ENCODE measurements at places on chromosomes 2 and 18.

GRCh38 chr2:122758967-122759366, 1003.5 kb downstream of the TSN start:
- DNase-seq: no peak

- no peak for DNase-seq
Measured at GRCh38 chr18:77062518-77063003, 70.0 kb downstream of the MBP start.

DNA sequence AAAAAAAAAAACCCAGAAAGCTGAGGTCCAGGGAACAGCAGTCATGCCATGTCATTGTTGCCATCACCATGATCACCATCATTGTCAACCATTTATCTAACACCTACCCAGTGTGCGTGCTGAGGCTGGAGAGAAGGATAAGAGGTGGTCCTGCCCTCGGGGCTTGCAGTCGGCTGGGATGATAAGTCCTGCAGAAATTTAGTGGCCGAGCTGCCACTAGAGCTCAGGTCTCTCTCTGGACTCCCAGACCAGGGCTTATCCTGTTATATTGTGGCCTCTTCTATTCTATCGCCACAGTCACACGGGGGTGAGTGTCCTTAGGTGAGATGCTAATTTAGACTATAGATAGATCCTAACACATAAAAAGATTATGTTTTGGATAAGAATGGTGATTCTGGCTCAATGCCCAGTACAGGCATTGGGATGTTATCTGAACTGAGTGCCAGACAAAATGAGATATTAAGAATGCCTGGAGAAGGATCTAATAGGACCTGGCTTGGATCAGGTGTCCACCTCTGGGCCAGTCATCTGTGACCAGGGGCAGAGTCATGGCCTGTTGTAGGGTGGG, 43.2 kb upstream of the YWHAQ start:
- no peak for DNase-seq

- DNase-seq: no peak
Measured at GRCh38 chr2:214019229-214019972, 391.5 kb upstream of the VWC2L start.

GRCh38 chr2:205915130-205915524, 170.8 kb downstream of the INO80D start:
- no peak for DNase-seq

DNA sequence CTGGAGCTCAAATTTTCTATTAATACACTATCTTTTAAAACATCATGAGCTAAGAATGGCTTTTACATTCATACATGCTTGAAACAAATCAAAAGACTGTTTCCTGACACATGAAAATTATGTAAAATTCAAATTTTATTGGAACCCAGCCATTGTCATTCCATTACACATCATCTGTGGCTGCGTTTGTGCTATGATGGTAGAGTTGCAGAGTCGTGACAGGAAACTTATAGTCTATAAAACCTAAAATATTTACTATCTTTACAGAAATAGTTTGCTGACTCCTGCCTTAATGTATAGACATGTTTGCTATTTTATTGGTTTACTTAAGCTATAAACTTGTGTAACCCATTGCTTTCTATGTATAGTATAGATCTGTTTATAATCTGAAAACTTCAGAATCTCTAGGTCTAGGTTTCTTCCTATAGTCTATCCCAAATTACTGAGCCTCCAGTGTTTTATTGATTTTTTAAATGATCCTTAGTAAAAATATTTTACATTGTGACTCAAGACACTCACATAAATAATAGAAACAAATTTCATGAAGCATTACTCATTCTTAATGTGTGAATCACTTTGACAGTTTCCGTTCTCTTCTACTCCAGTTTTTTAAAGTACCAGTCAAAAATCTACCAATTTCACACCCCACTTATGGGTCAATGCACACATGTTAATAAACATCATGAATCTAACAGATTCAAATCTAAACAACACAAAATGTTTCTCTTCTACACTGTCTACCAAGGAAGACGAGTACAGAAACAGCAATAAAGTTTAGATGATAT, 26.4 kb upstream of the MRPL19 start:
- DNase-seq: no peak

DNA sequence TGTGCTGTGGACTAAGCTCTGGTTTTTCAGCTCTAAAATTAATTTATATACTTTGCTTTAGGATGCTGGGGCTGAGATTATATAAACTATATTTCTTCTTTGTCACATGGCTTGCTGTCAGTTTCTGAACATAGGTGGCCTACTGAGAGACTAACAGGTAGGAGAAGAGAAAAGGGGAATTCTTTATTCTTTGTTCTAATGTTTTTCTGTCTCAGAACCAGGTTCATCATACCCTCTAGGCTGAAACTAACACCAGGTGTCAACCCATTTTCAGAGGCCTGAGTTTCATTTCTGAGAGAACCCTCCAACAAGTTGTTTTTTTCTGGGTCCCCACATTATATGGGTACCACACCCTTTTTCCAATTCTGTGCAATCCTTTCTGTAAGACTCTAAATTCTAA, 843.6 kb downstream of the TRIB2 start:
- no peak for DNase-seq

DNA sequence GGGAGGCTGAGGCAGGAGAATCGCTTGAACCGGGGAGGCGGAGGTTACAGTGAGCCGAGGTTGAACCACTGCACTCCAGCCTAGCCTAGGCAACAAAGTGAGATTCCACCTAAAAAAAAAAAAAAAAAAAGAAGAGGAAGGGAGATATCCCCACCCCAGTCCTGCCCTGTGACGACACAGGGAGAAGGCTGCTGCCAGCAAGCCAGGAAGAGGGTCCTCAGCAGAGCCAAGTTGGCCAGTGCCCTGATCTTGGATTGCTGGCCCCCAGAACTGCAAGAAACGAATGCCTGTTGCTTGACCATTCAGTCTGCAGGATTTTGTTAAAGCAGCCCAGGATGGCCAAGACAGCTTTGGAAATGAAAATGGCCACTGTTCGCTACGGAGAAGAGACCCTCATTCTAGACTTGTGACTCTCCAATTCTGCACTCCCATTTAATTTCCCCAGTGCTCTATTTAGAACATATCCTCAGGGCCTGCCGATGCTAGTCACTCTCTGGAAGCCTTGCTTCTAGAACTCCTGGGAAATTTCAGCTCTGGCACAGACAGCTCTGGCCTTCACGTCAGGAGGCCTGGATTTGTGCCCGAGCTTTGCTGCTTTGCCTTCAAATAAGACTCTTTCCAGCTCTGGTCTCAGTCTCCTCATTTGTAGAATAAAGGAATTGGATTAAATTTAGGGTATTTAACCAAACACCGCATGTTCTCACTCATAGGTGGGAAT, 15.7 kb upstream of the AMMECR1L start:
- no peak for DNase-seq

Data from WTC11 (cell line).